Stimulated activated CD8-positive, alpha-beta memory T cell treated with anti-CD3 and anti-CD28 coated beads, Interleukin-4, amount 100 ng/mL, for 1 hour (primary cell): ENCODE measurements at places on chromosomes 12 and 14.

- DNase-seq: no peak
Observed at GRCh38 chr14:91303091-91303923, 58.8 kb upstream of the GPR68 start.

DNA sequence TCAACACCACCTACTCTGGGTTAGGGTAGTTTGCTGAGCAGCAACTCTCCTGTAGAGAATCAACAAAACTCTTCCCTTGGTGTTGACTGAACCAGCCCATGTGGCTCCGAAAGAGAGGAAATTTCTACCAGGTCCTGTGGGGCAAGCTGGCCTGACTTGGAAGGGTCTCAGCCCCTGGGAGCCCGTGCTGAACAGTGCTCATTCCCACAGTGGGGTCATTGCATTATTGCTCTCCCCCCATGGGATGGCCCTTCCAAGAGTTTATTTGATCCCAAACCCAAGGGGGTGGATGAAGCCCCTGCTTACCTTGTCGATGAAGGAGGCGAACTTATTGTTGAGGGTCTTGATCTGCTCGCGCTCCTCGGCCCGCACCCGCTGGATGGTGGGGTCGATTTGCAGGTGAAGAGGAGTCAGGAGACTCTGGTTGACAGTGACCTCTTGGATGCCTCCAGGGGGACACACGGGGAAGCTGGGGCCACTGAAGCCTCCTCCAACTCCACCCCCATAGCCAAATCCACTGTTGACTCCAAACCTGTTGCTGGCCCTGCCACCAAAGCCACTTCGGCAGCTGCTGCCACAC is 580 bp downstream of the KRT75 start:
- DNase-seq: no peak

- no peak for DNase-seq
Observed at GRCh38 chr12:24244801-24245200, 295.3 kb upstream of the SOX5 start.

DNA sequence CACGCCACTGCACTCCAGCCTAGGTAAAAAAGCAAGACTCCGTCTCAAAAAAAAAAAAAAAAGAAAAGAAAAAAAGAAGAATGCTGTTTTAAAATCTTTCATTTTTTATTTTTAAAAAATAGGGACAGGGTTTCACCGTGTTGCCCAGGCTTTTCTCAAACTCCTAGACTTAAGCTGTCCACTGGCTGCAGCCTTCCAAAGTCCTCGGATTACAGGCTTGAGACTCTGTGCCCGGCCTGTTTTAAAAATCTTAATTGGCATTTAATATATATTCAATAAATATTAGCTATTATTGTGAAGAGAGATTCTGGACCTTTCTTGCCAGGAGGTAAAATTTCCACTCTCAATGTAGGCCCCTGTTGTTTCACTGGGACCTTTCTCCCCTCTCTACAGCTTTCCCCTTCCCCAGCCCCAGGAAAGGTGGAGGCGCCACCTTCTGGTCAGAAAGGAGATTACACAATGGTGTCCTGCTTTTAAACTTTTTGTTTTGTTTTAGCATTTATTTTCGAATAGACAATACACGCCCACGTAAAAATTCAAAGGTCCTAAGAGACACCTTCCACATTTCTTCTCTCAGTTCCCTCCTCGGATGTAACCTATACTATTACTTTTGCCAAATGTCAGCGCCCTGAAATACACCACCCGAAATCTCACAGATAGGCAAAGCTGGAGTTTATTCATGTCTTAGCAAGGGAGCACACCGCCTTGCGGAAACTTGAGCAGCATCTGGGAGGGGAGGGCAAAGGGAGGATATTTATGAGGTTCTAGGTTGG is 23.8 kb upstream of the PHC1 start:
- DNase-seq: peak; percentile 39

DNA sequence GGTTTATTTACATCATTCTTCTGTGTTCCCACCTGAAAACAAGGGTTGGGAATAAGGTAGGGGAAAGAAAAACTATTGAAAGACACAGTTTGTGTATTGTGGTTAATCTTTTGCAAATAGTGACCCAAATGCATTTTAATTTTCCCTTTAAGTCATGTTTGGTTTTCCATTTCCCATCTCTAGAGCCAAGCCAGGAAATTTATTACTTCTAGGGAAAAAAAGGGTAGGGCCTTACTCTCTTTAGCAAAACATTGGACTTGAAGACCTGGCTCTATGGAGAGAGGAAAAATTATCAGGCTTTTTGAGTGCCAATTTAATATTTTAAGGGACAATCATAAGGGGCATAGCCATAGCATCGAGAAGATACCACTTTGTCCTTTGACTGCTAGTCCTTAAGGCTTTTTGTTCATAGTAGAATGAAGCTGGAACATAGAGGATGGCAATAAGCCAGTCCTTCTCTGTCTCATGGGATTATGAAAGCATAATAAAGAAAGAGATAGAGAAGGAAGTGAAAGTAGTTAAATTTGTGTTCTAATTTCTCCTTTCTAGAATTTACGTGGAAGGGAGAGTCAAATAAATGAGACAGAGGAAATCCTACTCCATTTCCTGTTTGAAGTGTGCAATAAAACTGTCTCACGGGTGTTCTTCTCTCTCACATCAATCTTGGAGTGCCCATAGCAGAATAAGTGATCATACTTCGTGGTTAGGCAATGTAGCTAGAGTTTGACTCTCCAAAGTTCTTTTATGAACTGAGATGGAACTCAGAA is 50.9 kb upstream of the PPFIA2 start:
- no peak for DNase-seq

- DNase-seq: no peak
Observed at GRCh38 chr12:76135456-76135855, 51.0 kb upstream of the NAP1L1 start.

GRCh38 chr14:36756226-36756625 is 94.6 kb downstream of the PAX9 start:
- no peak for DNase-seq

DNA sequence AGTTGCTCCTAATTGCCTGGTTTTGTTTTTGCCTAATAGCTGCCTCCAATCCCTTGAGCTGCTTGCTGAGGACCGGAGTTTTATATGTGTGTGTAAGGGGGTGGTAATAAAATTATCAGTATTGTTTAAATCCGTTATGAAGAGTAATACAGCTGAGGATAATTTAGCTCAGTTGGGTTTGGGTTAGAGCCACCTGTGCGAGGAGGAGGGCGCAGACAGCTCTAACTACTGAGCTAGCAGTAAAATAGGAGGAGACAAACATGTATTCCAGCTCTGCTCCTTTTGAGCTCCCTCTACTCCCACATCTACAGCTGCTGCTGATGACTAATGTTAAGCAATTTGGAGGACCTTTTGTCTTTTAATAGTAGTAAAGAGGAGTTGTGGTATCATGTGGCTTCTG is 61.5 kb downstream of the SPATS2 start:
- no peak for DNase-seq

DNA sequence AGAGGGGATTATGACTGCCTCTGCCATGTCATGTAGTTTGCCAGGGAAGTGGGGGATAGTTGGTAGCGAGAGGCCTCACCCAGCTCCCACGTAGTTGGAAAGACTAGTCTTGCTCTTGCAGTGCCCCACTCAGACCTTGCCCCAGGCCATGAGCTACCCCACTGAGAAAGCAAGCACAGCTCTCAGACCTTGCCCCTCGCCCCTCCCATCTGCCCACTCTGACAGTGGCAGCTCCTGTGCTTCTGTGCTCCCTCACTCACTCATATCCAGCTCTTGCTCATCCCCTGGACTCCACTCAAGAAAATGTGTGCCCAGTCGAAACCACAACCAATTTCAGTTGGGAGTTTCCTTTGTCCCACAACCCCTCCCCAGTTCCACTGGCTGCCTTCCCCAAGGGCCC is 55.5 kb upstream of the BDKRB2 start:
- no peak for DNase-seq

DNA sequence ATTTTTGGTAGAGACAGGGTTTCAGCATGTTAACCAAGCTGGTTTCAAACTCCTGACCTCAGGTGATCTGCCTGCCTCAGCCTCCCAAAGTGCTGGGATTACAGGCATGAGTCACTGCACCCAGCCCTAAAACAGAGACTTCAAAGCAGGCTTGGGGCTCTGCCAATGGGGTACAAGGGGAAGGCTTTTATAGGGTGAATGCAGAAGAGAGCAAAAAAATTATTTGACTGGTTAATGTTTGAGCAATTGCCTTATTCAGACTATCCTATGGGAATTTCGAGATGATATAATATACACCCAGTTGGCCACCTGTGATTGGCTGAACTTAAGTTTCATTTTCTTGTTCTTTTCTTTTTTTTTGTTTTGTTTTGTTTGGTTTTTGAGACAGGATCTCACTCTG is 31.5 kb upstream of the ACTN1 start:
- no peak for DNase-seq

DNA sequence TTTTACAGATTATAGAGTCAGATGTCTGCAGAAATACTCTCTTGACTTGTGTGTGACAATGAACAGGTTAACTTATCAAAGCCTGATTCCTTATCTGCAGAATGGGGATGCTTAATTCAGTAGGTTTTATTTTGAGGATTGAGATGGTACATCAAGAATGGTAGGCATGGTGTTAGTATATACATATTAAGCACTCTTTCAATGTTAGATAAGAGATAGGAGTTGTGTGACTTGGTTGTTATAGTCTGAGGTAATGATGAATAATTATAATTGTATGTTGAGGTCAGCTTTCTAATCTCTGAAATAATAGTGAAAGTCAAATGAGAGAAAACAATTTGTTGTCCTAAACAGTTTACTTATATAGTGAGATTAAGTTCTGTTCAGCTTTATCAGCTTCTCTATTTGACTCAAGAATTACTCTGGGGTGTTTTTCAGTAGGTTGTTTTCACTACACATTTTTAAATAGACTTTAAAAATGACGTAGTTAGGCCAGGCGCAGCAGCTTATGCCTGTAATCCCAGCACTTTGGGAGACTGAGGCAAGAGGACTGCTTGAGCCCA is 11.9 kb downstream of the PALS1 start:
- DNase-seq: no peak

- no peak for DNase-seq
Observed at GRCh38 chr12:86138770-86139169, 117.4 kb downstream of the MGAT4C start.

- no peak for DNase-seq
Observed at GRCh38 chr12:107570721-107571120, 114.9 kb upstream of the PWP1 start.

DNA sequence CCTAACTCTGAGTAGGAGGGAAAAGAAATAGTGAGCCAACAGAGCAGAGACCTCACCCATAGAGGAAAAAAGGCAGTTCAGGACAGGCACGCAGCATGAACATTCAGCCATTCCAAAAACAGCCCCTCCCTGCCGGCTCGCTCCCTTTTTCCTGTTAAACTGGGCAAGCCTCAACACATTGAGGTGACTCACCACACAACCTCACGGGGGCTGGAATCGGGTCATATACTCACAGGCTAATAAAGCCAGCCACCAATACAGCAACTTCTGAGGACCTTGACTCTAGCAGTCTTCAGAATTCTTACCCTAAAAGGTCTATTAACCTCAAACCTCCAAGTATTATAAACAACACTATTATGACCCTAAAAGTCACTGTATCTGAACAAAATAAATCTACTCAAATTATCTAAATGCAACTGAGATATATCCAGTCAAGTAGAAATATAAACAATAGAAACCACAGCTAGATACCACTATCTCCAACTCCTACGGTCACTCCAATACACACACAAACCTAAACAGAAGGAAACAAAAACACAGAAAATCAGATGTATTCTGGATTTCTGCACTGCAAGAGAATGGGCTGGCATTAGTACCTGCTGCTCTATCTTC is 6.3 kb downstream of the YBX3 start:
- DNase-seq: no peak

- DNase-seq: no peak
Observed at GRCh38 chr14:92927349-92928257, 4.7 kb downstream of the CHGA start.

- DNase-seq: no peak
Observed at GRCh38 chr12:23950210-23950774, 822 bp upstream of the SOX5 start.

GRCh38 chr14:94598816-94599655 is 13.2 kb upstream of the SERPINA3 start:
- no peak for DNase-seq

GRCh38 chr14:56895154-56895553 is 84.9 kb upstream of the OTX2 start:
- no peak for DNase-seq

DNA sequence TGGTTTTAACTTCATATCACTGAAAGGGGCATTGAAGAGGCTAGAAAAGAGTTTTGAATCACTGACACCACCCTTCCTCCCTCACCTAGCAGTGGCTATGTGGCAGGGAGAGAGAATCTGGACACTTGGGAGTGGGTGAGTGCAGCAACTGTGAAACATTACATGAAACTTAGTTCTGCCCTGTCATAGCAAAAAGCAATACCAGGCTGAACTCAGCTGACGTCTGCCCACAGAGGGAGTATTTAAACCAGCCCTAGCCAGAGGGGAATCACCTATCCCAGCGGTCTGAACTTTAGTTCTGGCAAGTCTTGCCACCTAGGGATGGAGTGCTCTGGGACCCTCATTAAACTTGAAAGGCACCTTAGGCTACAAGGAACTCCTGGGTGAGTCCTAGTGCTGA is 20.7 kb upstream of the UNC79 start:
- DNase-seq: no peak

GRCh38 chr14:100906420-100906819 is 2.9 kb upstream of the RTL1 start:
- no peak for DNase-seq

DNA sequence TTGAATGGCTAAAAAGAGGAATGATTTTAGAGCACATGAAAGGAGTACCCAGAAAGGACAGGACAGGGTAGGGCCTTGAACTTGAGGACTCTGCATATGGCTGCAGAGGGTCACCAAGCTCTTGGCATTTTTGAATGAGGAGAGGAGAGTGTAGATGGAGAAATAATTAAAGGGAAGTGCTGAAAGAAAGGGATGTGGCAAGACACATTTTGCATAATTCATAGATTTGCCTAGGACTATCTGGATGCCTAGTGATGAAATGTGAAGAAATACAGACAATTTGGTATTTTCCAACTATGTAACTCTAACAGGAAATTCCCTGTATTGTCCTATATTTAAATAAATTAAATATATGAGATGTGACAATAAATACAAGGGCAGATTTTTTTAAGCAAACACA is 27.5 kb upstream of the MDM1 start:
- DNase-seq: no peak

- no peak for DNase-seq
Observed at GRCh38 chr14:52315355-52315718, 1.2 kb downstream of the PTGER2 start.

GRCh38 chr12:25005376-25005775 is 56.5 kb upstream of the BCAT1 start:
- DNase-seq: no peak

GRCh38 chr14:104111301-104112112 is 26.0 kb downstream of the ASPG start:
- no peak for DNase-seq
